ENCODE measurements at places on chromosomes 3 and 15.

DNA sequence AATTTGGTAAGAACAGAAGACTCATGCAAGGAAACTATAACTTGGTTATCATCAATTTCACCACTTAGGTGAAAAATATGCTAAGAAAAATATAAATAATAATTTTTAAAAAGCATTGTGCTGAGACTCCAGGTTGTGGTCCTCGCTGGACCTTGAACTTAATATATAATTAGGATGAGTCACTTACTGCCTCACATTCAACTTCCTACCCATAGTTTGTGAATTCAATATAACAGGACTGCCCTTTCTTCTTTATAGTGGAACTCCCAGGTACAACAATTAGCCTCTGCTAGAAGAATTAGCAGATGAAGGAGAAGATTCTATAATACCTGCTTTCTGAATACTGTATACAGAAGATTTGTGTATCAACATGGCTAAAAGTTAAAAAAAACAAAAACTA lies 149.1 kb upstream of the SPRED1 start:
- no peak for DNase-seq

DNA sequence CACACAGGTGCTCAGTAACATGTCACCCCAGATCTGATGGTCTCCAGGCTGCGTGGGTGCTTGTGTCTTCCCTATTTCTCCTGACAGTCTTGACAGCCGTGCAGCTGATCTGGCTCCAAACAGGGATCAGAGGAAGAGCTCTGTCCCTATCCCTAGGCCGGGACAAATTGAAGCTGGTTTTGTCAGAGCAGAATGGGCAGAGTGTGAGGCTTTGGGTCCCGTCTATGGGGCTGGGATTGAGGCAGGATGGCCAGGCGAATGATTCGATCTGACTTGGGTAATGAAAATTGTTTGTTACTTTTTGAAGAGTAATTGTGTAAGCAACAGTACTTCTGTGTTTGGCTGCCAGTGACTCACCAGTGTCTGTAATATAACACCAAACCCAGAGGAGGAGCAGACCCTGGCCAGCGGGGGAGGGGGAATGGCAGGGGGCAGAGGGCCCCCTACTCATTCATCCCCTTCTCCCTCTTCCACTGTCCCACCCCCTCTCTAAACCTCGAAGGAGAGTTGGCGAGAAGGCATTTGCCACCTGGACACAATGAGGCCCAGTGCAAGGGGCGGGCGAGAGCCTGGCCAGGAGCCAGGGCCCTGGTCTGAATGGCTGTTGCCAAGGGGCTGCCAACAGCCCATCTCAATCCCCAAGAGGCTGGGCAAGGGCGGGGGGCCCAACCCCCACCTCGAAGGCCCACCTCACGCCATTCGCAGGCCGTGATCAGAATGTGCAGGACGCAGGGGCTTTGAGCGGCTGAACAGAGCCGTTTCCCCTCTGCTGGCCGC lies 4.9 kb upstream of the MAGEF1 start:
- DNase-seq: no peak

- no peak for DNase-seq
Observed at GRCh38 chr3:129050556-129051295, 9.9 kb upstream of the GP9 start.

DNA sequence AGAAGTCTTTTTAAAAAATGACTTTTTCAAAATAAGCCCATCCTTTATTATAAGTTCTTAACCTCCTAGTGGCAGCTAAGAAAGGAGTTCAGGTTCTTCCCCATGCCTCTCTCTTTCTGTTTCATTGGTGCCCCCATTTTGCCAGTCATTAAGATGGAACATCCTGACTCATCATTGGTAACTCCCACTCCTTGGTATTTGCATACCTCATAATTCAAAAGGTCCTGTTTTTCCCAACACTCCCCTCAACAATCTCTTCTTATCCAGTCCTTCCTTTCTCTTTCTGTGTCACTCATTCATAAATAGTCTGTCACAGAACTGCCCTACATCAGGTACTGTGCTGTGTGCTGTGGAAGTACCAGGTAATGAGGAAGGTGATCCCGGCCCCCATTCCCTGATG lies 394.0 kb downstream of the FOXP1 start:
- DNase-seq: no peak

DNA sequence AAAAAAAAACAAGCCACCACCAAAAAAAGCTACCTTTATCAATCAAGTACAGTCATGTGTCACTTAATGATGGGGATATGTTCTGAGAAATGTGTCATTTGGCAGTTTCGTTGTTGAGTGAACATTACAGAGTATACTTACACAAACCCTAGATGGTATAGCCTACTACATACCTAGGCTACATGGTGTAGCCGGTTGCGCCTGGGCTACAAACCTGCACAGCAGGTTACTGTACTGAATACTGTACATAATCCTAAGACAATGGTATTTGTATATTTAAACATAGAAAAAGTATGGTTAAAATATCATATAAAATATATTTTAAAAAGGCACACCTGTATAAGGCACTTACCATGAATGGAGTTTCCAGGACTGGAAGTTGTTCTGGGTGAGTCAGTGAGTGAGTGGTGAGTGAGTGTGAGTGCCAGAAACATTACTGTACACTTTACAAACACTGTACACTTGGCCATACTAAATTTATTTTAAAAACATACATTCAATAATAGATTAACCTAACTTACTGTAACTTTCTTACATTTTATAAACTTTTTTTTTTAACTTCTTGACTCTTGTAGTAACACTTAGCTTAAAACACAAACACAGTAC lies 25.9 kb upstream of the JMJD7 start:
- no peak for DNase-seq

- no peak for DNase-seq
Observed at GRCh38 chr15:80584561-80584964, 110.5 kb upstream of the ABHD17C start.

GRCh38 chr3:10238345-10239183 lies 9.7 kb upstream of the TATDN2 start:
- DNase-seq: no peak

- DNase-seq: no peak
Observed at GRCh38 chr3:102148598-102149337, 286.0 kb upstream of the ZPLD1 start.

GRCh38 chr3:24379936-24380335 lies 114.7 kb downstream of the THRB start:
- DNase-seq: no peak

GRCh38 chr15:25803036-25803435 lies 60.1 kb downstream of the ATP10A start:
- no peak for DNase-seq

DNA sequence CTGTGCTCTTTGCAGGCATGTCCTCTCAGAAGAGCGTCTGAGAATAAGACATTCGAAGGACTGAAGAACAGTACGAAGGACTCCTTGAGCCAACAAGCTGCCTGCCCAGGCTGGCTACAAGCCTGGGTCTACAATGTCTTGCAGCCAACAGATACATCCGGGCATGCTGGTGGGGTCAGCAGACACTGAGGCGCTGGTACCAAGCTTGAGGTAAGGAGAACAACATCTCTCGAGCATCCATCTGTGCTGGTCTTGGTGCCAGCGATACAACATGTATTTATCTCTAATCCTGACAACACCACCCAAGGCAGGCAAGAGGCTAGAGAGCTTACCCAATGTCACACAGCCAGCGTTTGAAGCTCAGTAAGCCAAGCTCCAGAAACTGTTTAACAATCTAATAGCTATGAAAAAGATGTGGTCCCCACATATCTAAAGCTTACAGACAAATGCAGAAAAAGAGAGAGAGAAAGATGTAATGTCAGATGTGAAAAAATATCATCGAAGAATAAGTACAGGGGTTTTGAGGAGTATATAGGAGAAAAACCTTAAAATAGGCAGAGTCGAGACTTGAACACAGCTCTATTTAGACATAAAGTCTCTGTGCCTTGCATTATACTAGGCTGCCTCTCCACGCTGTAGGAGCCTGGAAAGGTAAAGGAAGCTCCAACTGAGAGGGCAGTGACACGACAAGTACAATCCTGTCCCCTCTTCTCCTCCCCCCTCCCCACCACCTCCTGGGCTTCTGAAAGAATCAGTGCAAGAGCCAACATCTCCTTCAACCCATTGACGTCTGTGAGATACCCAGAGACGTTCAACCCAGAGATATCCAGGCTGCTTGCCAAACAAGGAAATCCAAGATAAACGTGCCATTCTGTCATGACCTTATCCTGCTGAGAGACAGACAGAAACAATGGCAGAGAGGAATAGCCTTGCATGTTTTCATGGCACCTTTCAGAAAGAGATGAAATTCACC lies 39.4 kb downstream of the WWTR1 start:
- no peak for DNase-seq

DNA sequence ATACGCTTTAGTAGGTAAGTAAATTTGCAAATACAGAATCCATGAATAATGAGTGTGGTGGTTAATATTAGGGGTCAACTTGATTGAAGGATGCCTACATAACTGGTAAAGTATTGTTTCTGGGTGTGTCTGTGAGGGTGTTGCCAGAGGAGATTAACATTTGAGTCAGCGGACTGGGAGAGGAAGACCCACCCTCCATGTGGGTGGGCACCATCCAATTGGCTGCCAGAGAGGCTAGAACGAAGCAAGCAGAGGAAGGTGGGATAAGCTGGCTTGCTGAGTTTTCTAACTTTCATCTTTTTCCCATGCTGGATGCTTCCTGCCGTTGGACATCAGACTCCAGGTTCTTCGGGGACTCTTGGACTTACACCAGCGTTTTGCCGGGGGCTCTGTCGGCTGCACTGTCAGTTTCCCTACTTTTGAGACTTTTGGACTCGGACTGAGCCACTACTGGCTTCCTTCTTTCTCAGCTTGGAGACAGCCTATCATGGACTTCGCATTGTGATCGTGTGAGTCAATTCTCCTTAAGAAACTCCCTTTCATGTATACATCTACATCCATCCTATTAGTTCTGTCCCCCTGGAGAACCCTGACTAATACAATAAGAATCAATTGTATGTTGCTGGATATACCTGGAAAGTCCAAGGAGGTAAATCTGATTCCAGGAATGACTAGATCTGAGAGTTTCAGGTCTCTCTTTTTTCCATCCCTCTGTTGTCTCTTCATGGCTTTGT lies 25.8 kb upstream of the NEDD4 start:
- DNase-seq: no peak

DNA sequence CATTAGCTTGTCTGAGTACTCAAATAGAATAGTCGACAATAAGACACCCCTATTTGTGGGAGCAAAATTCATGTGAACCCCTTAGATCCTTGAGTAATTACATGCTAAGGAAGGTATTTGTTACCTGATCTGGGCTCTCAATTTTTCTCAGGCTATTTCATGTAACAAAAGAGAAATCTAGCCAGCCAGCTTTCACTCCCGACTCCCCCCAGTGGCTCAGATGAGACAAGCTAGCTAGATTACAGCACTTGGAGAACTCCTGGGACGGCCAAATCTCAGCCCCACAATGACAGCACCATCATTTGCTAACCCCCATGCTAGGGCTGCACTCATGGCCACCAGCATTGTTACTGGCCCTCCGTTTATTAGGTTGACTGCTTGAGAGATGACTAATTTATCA lies 41.3 kb downstream of the GLDN start:
- no peak for DNase-seq

DNA sequence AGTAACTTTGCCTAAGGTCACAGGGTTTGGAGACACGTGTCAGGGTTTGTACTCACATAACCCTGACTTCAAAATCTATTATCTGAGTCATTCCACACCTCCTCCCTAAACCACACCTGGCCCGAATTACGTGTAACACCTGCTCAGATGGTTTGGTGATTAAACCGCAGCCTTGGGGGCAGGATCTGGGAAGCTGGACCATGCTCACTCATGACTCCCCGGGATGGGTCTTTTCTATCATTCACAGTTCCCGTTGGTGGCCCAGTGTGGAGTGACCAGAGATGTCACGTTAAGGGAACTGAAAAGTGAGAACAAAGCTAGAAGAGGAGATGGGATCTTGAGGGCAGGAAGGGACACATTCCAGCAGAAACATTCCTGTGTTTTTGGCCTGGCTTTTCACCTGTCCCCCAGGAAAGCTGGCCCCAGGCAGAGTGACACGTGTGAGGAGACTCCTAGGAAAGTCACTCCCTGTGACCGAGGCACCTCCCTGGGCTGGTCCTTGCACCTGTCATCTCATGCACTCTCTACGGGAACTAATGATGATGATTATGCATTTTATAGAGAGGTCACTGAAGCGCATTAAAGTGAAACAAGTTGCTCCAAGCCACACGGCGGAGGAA lies 75.4 kb upstream of the POMGNT2 start:
- no peak for DNase-seq

- no peak for DNase-seq
Observed at GRCh38 chr3:69126999-69127398, 4.6 kb upstream of the LMOD3 start.

DNA sequence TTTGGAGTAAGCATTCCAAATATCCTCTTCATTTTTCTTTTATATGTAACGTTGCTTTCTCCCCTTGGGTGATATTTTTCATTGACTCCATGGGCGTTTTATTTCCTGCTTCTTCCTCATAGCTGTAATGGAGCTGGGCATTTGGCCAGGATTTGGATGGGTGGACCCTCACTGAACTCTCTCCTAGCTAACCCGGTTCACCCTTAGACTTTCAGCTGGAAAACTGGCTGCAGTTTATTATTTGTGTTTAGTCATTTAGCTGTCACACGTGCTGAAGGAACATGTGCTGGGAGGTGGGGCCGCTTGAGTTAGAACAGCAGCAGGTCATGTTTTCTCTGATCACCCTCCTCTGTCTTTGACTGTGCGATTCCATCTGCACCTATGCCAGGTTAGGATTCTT lies 407.6 kb downstream of the ZIC1 start:
- DNase-seq: no peak

DNA sequence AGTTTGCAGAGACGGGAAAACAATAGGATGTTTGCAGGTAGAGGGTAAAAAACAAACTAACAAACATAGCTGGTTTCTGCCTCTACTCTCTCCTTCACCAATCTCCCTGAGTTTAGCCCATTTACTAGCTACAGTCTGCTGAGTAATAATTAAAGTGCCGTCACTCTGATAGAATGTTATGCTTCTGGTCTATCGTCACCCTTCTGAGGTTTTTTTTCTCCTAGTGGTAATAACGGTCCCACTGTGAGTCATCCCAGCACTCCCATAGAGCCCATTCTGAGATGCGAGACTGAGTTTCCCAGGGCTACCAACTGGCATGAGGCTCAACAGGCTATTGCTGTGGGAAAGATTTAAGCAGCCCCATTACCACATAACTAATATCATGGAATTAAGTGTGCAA lies 56.4 kb downstream of the PLAAT1 start:
- no peak for DNase-seq

- DNase-seq: no peak
Observed at GRCh38 chr3:196168808-196169391, 42.3 kb downstream of the ZDHHC19 start.

DNA sequence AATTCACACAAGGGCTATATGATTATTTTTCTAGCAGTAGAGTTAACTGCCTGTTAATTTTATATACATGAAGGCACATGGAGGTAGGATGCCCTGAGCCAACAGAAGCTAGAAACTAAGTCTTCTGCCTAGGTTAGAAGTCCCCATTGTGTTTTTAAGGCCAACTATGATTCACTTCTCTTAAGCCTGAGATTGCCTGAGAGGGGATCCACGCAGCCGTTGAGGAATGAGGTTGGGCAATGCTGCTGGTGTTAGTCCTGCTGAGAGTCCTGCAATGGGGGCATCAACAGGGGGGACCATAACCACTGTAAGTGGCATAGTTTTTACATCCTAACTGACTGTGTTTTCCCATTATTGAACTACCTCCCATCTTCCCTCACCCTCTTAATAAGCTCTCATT lies 60.1 kb upstream of the PFN2 start:
- DNase-seq: no peak

All from stimulated activated CD8-positive, alpha-beta memory T cell treated with anti-CD3 and anti-CD28 coated beads, Interleukin-7, amount 100 ng/mL, for 1 hour (primary cell).